Mesenchymal stem cell (in vitro differentiated cells and primary cell): ENCODE measurements at places on chromosomes 5 and 9.

DNA sequence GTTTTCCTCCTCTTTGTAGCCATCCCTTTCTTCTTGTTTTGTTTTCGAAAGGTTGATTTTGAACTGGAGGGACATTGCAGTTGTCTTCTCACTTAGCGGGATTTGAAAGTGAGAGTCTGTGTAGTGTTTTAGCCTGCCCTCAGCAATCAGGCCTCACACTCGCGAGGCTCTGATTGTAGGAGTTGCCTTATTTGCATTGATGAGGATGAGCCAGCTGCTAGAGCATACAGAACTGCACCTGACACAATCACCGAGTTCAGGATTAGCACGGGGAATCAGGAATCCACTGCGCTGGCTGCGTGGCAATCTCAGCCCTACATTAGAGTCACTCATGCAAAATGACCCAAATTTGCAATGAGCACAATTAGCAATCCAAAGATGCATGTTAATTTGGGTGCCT, 122.5 kb upstream of the TMEM161B start:
- no peak for DNase-seq
- no peak overlapping the region for H3K27ac ChIP-seq
- no peaks in the 10 kb centered on the region for H3K4me1 ChIP-seq
- H3K27me3 ChIP-seq = no peaks in the 10 kb centered on the region
- no peaks in the 10 kb centered on the region for H3K36me3 ChIP-seq

- peaks cover 5% of the 10 kb centered on the region for H3K4me1 ChIP-seq
- H3K4me3 ChIP-seq = no peak overlapping the region
- no peaks in the 10 kb centered on the region for H3K36me3 ChIP-seq
- peaks cover 8% of the 10 kb centered on the region for H3K27me3 ChIP-seq
Measured at GRCh38 chr5:36740259-36740898, 134.0 kb downstream of the SLC1A3 start.

- no peaks in the 10 kb centered on the region for H3K36me3 ChIP-seq
- no peak overlapping the region for H3K4me3 ChIP-seq
- H3K27ac ChIP-seq = peak overlapping the region; percentile 61
- peaks cover 13% of the 10 kb centered on the region for H3K4me1 ChIP-seq
Measured at GRCh38 chr5:38806775-38807258, 39.0 kb upstream of the OSMR start.

GRCh38 chr9:13448482-13448881, 169.0 kb upstream of the MPDZ start:
- no peak overlapping the region for H3K27ac ChIP-seq
- no peak for DNase-seq
- H3K36me3 ChIP-seq = no peaks in the 10 kb centered on the region
- H3K4me3 ChIP-seq = no peak overlapping the region
- H3K4me1 ChIP-seq = no peaks in the 10 kb centered on the region

- H3K4me1 ChIP-seq = peaks cover 7% of the 10 kb centered on the region
- H3K36me3 ChIP-seq = no peaks in the 10 kb centered on the region
- peaks cover 6% of the 10 kb centered on the region for H3K27me3 ChIP-seq
- DNase-seq = peak; percentile 14
Measured at GRCh38 chr5:8340739-8341344, 471.9 kb downstream of the MTRR start.

GRCh38 chr5:146890066-146890465, 11.5 kb upstream of the PPP2R2B start:
- H3K4me3 ChIP-seq = no peak overlapping the region
- H3K27me3 ChIP-seq = no peaks in the 10 kb centered on the region
- no peak for DNase-seq

GRCh38 chr9:96048956-96049831, 173.7 kb downstream of the ERCC6L2 start:
- no peak overlapping the region for H3K27ac ChIP-seq
- no peaks in the 10 kb centered on the region for H3K36me3 ChIP-seq
- DNase-seq = no peak
- H3K4me1 ChIP-seq = peaks cover 2% of the 10 kb centered on the region
- peaks cover 35% of the 10 kb centered on the region for H3K27me3 ChIP-seq
- H3K4me3 ChIP-seq = no peak overlapping the region
